ENCODE measurements at places on chromosomes 2 and 18.

DNA sequence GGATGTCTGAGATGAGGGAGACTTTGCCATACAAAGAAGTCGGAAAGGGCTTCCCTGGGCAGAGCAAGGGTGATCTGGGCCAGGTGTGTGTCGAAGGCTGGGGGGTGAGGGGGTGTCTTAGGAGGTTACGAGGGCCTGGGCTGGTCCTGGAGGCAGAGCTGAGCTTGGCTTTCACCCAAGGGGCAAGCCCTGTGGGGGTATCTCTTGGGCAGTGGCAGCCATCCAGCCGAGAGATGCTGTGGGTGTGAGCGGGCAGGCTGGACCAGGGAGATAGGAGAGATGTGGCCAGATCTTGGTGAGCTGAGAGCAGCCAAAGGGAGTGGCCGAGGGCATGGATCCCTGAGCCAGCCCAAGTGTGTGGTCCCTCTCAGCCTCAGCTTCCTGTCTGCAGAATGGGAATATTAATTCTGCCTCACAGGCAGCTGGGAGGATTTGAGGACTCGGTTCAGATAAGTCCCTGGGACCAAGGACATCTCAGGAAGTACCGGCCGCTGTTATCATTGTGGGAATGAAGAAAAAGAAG lies 33.0 kb downstream of the MAL start:
- DNase-seq = no peak

GRCh38 chr18:51337406-51337805 lies 139.9 kb upstream of the MEX3C start:
- DNase-seq = no peak

- DNase-seq = no peak
Measured at GRCh38 chr2:173557497-173557896, 202.8 kb downstream of the CDCA7 start.

DNA sequence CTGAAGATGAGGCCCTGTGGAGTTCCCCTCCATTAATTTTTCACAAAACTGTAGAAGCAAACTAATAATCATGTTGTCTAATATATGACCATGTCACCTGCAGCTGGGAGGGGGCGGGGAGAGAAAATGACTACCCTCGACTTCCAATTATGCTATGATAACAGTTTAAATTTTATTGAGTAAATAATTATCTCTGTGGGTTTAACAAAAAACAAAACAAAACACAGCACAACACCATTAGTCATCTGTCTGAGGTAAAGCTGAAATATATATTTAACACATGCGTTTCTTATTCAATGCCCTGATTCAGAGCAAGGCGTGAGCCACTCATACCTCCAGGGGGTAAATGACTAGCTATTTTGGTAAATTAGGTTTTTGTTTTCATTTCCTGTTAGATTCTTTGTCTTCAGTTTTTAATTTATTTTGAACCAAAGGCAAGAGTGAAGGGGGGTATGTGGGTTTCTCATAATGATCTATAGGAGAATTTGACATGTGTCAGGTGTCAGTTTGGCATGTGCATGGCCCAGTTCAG lies 77.4 kb upstream of the ZCCHC2 start:
- no peak for DNase-seq

- DNase-seq = no peak
Measured at GRCh38 chr2:600542-601386, 76.4 kb downstream of the TMEM18 start.

DNA sequence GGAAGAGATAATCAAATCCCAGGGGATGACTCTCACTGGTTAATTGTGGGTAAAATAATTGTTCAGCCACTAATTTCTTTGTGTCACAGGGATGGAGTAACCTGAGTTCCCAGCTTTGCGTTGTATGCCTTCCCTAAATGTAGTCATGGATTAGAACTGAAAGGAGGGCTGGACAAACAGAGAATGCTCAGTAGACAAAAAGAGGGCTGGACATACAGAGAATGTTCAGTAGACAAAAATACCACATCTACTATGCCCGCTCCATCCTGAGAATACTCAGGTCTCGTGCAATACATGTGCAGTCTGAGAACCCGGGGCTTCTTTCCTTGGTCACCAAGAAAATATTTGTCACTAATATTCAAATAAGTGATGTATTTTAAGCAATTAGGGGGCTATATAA lies 497.9 kb downstream of the EPHA4 start:
- no peak for DNase-seq

- no peak for DNase-seq
Measured at GRCh38 chr2:98416383-98417159, 28.1 kb upstream of the INPP4A start.

DNA sequence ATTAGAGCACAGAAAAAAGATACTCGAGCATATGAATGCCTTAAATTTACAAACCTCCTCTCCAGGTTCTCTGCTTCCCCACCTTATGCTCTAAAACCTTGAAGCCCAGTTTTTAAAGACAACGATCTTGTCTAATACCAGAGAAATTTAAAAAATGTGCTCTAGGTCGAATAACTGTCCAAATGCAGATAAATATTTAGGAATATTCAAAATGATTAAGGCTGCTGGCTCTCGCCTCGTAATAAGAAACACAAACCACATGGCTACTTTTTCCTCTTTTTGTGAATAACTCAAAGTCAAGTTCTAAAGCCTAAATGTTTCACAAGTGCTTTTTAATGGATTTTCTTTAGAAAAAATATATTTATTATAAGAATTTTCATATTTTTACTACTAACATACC lies 101.3 kb downstream of the SATB2 start:
- DNase-seq = no peak

DNA sequence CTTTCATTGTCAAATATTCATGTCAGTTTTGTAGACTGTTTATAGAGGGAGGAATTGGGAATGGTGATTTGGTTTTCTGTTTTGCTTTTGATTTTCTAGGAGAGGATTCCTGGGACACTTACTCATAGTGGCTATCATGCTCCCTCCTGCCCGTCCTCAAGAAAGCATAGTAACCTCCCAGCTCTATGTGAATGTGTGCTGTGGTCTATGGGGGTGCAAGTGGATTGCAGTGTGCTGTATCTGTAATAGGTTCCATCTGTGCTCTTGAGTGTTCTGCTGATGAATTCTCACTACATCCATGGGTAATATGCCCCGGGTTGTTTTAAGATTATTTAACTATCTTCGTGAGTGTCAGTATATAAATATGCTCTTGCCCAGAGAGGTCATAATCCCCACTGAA lies 811.3 kb downstream of the CNTNAP5 start:
- DNase-seq = no peak

- no peak for DNase-seq
Measured at GRCh38 chr2:15547115-15547876, 13.8 kb downstream of the NBAS start.

DNA sequence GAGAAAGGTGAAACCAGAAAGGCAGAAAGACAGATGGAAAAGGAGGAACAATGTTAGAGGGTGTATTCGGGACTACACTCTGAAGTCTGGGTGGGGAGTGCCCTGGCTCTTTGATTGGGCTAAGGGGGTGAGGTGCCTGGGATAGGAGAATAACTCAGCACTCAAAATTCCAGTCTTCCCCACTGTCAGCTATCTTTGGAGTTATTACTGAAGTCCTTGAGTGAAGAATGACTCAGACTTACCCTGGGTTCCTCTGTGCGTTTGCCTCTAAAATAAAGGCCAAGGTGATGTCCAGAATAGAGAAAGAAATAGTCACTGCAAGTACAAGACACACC lies 151.8 kb upstream of the SERPINE2 start:
- DNase-seq = no peak

DNA sequence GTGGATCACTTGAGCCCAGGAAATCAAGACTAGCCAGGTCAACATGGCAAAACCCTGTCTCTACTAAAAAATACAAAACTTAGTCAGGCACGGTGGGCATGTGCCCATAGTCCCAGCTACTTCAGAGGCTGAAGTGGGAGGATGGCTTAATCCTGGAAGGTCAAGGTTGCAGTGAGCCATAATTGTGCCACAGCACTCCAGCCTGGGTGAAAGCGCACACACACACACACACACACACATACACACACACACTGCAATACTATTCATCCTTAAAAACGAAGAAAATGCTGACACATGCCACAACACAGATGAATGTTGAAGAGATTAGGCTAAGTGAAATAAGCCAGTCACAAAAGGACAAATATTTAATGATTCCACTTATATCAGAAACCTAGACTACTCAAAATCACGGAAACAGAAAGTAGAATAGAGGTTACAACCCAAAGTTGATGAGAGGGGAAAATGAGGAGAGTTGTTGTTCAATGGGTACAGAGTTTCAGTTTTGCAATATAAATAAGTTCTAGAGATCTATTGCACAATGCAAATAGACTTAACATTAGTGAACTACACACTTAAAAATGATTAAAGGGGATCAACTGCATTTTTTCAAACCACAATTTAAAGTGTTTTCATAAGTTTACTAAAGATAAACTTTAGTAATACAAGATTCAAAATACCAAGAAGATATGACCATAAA lies 114.5 kb downstream of the USP34 start:
- no peak for DNase-seq

DNA sequence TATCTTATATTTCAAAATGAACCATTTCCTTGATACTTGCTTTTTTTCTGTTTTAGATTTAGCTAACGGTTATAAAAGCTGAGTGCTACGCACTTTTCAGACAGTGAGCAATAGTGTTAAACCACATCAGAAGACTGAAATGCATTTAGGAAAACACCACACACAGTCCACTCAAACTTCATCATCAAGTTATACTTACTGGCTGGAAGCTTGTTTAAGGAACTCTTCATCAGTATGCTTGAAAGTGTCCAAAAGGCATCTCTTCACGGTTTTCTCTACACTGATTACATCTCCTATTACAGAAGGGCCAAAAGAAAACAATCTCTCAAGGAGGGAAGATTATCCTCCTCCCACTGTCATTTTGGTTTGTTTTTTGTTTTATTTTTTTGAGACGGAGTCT lies 19.7 kb downstream of the ILKAP start:
- DNase-seq = no peak

- DNase-seq = no peak
Measured at GRCh38 chr2:234689911-234690379, 193.1 kb upstream of the ARL4C start.

DNA sequence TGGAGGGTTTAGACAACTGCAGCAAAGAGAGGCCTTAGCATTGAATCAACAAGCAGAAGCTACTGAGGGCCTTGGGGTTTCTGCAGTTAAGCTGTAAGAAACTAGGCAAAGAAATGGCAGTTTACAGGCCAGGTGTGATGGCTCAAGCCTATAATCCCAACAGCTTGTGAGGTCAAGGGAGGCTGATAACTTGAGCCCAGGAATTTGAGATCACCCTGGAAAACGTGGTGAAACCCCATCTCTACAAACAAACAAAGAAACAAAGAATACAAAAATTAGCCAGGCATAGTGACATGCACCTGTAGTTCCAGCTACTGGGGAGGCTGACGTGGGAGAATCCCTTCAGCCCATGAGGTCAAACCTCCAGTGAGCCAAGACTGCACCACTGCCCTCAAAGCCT lies 421.6 kb upstream of the CHST9 start:
- no peak for DNase-seq
